ENCODE measurements at places on chromosomes 2 and 18.

- DNase-seq = no peak
Measured at GRCh38 chr18:31835528-31836133, 75.0 kb upstream of the SLC25A52 start.

DNA sequence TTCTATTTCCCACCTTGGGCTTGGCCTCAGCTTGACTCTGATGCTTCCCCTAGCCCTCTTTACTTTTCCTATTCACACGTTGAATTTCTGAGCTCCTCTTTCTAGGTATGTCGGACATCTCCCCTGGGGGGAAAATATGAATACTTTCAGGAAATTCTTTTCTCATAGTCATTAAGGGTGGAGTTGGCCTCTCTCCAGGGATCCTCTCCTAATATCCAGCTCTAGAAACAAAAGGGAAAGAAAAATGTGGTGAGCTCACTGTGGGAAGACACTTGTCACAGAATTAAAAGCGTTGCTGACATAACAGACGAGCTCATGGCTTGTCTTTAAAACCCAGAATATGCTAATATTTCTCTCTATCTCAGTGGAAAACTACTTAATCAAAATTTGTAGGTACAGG, 132.7 kb upstream of the MEX3C start:
- DNase-seq = no peak

GRCh38 chr2:67318563-67318962, 78.6 kb upstream of the ETAA1 start:
- no peak for DNase-seq

DNA sequence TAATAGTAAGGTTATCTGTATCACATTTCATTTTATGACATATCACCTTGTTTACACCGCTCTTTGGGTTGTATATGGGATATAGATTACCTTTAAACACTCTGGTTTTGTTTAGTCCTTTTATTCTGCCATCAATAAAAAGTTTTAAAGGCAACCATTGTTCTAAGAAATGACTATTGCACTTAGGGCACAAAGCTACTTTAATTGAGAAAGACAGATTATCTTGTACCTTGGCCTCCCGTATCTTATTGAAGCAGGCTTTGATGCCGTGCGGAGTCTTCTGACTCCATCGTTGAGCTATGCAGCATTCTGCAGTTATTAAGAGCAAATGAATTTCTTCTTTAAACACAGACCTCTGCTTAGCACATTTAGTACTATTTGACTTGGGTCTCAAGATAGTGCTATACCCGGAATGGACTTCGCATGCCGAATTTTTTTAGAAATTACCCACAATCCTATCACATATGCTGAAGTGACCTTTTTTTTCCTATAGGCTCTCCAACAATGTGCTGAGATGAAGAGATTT, 16.7 kb downstream of the PKDCC start:
- no peak for DNase-seq

DNA sequence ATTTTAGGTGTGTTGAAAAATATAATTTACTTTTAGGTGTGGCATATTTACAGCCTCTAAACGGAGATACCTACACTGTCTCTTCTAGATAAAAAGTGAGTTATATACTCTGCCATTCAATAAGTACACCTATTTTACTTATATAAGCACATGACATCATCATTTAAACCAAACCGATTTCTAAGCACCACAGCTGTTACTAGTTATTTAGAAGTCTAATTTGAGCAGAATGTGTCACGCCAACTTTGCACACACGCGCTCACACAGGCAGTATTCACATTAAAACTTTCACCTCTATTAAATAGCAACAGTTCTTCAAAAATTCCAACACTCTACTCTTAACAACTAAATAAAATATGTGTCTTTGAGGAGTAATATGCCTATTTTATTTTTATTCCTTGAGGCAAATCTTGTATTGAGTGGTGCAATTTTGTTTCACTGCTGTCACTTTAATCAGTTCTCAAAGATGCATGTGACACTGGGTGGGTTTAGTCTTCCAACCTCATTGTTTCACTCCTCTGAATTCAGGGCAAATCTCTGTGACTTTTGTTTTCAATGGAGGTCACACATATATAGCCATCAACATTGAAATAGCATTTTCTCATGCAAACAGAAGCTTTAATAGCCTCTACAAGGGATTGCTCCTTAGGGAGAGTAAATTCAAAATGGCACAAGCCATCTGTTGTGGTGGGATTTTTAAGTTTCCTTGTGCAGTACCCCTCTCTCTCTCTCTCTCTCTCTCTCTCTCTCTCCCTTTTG, 721.0 kb downstream of the PLCL1 start:
- no peak for DNase-seq

DNA sequence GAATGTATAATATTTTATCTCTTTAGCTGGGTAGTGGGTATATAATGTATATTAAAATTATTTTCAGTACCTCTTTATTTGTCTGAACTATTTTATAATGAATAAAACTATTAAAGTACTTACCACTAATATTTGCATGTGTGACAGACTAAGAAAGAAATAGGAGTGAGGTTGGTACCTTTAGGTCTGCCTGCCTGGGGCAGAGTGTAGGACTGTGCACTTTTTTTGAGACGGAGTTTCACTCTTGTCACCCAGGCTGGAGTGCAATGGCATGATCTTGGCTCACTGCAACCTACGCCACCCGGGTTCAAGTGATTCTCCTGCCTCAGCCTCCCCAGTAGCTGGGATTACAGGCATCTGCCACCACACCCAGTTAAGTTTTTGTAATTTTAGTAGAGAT, 18.8 kb downstream of the NCOA1 start:
- no peak for DNase-seq

DNA sequence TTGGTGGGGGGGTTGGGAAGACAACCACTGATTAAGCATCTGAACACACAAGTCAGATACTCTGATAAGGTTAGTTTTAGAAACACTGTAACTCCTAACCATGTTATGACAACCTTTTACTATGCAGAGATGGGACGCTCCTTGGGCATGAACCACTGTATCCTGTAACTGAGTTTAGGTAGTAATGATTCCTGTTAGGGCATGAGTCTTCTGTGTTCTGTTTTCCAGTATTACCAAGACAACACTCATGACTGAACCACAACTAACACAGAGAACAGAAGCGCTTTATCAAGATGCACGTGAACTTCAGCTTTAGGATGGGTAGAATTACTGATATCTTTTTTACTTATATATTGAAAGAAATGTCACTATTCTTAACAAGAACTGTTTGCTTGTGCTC, 14.1 kb upstream of the CREB1 start:
- DNase-seq = no peak

DNA sequence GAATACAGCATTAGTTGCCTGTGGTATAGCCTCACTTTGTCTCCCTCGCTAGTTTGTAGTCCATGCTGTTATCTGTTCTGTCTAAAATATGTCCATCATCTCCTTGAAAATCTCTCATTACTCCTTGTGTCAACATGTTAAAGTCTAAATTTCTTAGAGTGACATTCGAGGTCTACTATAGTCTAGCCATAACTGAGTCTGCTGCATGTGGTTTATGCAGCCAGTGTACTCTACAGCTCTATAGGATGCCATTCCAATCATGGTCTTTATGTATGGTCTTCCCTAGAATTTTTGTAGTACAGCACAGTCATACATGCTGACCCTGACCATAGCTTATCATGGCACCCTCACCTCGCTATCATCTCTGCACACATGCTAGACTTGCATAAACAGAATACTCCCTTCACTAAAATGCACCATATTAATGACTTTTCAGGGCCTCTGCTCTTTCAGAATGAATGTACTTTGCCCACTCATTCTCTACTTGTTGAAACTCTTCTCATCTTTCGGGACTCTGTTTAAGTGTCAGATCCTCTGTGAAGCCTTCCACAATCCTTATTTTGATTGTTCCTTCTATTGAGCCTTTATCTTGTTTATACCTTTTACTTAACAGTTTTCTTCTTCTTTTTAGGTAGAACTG, 12.8 kb downstream of the TANK start:
- no peak for DNase-seq

- DNase-seq = no peak
Measured at GRCh38 chr2:203629699-203630098, 76.7 kb upstream of the CD28 start.

DNA sequence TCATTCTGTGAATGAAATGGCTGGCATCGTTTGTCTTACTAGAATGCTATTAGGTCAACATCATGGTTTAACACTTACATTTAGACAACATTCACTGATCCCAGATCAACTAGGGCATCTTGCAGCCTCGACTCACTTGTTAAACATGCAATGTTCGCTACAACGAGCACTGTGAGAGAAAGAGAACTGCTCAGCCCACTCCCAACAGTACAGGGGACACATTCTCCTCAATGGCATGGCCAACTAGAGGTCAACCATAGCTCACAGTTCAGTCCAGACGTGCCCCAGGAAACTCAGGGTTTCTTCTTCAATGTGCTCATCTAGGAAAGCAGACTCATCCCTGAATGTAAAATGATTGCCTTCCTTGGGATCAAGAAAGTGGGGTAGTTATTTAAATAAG, 5.9 kb downstream of the WIPF1 start:
- DNase-seq = no peak

DNA sequence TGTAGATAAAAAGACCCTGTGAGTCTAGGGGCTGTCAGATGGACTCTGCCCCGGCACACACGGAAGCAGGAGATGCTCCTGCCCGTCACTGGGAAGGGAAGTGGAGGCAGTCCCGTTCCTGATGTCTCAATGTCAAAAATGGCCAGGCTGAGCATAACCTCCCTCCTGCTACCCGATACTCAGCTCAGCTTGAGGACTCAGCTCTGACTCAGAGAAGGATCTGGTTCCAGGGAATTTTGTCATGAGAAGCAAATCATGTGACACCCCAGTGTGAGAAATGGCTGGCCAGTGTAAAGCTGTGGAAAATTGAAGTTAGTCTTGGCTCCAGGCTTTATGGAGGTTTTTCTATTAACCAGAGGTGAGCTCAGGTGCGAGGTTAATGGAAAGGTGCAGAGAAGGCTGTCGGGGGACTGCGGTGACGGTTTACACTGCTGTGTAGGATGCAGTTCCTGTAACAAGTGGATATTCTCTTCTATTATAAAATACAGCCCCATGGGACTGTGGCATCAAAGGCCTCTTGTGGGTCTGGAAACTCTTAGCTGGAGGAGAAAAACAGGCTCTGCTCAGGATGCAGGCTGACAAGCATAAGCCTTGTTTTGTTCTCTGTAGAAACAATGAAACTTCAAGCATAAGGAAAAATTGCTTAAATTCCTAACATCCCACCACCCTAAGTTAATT, 24.7 kb upstream of the AGAP1 start:
- no peak for DNase-seq

DNA sequence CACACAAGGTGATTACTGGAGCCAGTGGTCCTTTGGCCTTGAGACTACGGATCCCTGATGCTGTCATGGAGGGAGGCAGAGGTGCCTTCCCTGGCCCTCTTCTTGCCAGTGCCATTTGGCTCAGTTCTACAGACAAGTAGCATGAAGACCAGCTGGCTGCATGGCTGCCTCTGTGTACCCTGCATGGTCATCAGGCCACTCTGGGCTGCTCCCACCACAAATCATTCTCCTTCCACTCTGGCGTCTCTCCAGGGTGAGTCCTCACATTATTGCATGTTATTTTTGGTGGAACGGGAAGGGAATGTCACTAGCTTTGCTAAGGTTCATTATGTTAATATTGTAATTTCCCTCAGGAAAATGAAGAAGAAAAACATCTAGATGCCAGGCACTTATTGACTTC, 229.8 kb downstream of the VAPA start:
- DNase-seq = no peak

DNA sequence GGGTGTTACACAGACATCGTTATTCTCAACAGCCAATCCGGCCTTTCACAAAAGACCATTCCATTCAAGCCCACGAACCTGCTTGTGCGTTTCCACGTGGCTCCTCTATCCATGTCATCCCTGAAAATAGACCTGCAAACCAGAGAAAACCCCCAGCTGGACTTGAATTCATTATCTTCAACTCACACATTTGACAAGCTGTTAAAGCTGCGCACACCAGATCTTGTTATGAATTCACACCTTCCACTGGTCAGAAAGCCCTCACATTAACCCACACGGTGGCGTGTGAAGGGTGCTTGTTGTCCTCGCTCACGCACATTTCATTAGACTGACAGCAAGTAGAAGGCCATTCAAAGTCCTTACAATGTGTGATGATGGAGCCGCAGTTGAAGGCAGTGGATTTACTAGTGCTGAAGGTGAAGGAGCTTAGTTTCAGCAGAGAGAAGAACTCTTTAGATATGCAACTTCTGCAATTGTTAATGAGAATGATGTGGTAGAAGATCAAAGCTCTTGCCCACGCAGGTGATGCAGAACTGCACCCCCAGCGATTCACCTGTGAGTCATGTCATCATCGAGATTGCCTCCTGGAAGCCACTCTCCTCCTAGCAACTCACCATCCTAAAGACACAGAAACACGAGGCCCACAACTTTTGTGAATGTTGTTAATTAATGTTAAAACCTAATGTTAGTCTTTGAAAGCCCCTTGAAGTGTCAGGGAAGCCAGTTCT, 224.8 kb upstream of the SOX11 start:
- no peak for DNase-seq

DNA sequence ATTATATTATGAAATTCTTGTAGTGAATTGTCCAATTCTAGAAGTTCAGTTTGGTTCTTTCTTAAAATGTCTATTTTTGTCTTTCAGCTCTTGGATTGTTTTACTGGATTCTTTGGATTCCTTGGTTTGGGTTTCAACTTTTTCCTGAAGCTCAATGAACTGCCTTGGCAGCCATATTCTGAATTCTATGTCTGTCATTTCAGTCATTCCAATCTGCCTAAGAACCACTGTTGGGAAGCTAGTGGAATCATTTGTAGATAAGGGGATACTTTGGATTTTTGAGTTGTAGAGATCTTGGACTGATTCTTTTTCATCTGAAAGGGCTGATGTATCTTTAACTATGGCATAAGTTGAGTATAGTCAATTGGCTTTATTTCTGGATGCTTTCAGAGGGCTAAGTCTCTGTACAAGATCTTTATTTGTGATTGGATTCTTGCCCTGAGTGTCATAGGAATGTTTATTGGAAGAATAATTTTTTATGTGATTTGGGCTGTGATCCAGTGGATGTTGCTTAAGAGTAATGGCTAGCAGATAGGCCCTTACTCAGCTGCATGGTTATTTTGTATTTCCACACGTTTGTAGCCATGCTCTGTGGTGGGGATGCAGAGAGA, 42.3 kb downstream of the SERPINB7 start:
- no peak for DNase-seq

- DNase-seq = no peak
Measured at GRCh38 chr2:71506222-71507153, 53.1 kb downstream of the DYSF start.

GRCh38 chr18:10168477-10168876, 254.7 kb downstream of the VAPA start:
- no peak for DNase-seq

- no peak for DNase-seq
Measured at GRCh38 chr2:128374001-128374710, 55.5 kb upstream of the HS6ST1 start.

- no peak for DNase-seq
Measured at GRCh38 chr2:9280224-9280623, 73.6 kb downstream of the ASAP2 start.

GRCh38 chr2:33859811-33860461, 260.8 kb upstream of the FAM98A start:
- DNase-seq = no peak

DNA sequence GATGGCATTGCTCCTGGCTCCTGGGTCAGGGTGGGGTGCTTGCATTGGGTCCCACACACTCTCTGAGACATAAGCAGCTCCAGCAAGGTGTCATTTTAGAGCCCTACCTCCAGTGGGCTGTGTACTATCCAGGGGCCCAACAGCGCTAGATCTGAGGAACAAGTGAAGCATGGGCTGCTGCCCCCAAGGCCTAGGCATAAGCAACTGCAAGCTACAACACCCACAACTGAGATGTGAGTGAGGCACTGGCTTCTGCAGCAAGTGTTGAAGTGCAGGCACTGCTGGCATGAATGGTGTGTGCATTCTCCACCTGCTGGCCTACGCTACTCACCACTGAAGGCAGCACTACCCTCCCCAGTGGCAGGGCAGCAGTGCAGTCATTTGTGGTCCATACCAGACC, 81.0 kb upstream of the STK39 start:
- no peak for DNase-seq

All from stimulated activated CD8-positive, alpha-beta memory T cell treated with anti-CD3 and anti-CD28 coated beads, Interleukin-4, amount 100 ng/mL, for 1 hour (primary cell).